ENCODE measurements at places on chromosomes 2 and 18. TPM values are rescaled to one million over a fixed set of nuclear protein-coding genes. Genes with fewer than 3 reads are reported as not detected.

LYG2 gene
- not detected for total RNA-seq

HSPD1 gene
- total RNA-seq, result 312 TPM

BZW1 gene
- total RNA-seq, result 746 TPM

FTCDNL1 gene
- total RNA-seq, result 1.8 TPM

DNAH7 gene
- 0.73 TPM for total RNA-seq

PROKR1 gene
- total RNA-seq, result not detected

FBXO48 gene
- total RNA-seq, result 0.37 TPM

KIDINS220 gene
- total RNA-seq, result 66.5 TPM

ADRA2B gene
- total RNA-seq, result not detected

SLC40A1 gene
- 0.73 TPM for total RNA-seq

UGT1A1 gene
- not detected for total RNA-seq

GKN2 gene
- not detected for total RNA-seq

C1QL2 gene
- not detected for total RNA-seq

CDK5R2 gene
- not detected for total RNA-seq

ATG9A gene
- total RNA-seq, result 44.2 TPM

GCG gene
- not detected for total RNA-seq

CTLA4 gene
- not detected for total RNA-seq

RAMP1 gene
- not detected for total RNA-seq

DNAH6 gene
- 0.37 TPM for total RNA-seq

EML6 gene
- total RNA-seq, result 4.1 TPM

SGPP2 gene
- total RNA-seq, result not detected

UPP2 gene
- total RNA-seq, result not detected

BMPR2 gene
- 14.7 TPM for total RNA-seq

KIAA2012 gene
- total RNA-seq, result not detected

MAP2 gene
- total RNA-seq, result 0.78 TPM

DNER gene
- total RNA-seq, result 0.73 TPM

GPR45 gene
- not detected for total RNA-seq

ADGRF3 gene
- total RNA-seq, result 2.5 TPM

IL1B gene
- 0.37 TPM for total RNA-seq

DIPK1C gene
- not detected for total RNA-seq

CCBE1 gene
- total RNA-seq, result 32.3 TPM

PCARE gene
- total RNA-seq, result not detected

IFIH1 gene
- total RNA-seq, result 4.0 TPM

CHAC2 gene
- 4.0 TPM for total RNA-seq

LINC00305 gene
- not detected for total RNA-seq

MYO1B gene
- total RNA-seq, result 189 TPM

VWC2L gene
- not detected for total RNA-seq

DSG4 gene
- not detected for total RNA-seq

ACMSD gene
- not detected for total RNA-seq

EPB41L3 gene
- total RNA-seq, result 130 TPM

TSPYL6 gene
- total RNA-seq, result not detected

CYP1B1 gene
- total RNA-seq, result 145 TPM

TYW5 gene
- total RNA-seq, result 6.8 TPM

SOCS6 gene
- total RNA-seq, result 50.6 TPM

FAHD2B gene
- 5.1 TPM for total RNA-seq

Measured in subcutaneous preadipocyte (primary cell).